ENCODE measurements at places on chromosomes 7 and 10. TPM values are rescaled to one million over a fixed set of nuclear protein-coding genes. Genes with fewer than 3 reads are reported as not detected.

Gene PNLIPRP2
- not detected for total RNA-seq

Gene ACBD7
- 3.3 TPM for total RNA-seq

Gene PCDH15
- not detected for total RNA-seq

Gene OR9A2
- total RNA-seq = not detected

Gene GDF2
- total RNA-seq = not detected

Gene TEX36
- total RNA-seq = not detected

Data from mammary microvascular endothelial cell (primary cell).